ENCODE measurements at places on chromosomes 13 and 19.

GRCh38 chr13:99959540-99960230 is 11.9 kb downstream of the ZIC5 start:
- DNase-seq, result no peak

GRCh38 chr19:39738814-39739213 is 985 bp upstream of the CLC start:
- no peak for DNase-seq

DNA sequence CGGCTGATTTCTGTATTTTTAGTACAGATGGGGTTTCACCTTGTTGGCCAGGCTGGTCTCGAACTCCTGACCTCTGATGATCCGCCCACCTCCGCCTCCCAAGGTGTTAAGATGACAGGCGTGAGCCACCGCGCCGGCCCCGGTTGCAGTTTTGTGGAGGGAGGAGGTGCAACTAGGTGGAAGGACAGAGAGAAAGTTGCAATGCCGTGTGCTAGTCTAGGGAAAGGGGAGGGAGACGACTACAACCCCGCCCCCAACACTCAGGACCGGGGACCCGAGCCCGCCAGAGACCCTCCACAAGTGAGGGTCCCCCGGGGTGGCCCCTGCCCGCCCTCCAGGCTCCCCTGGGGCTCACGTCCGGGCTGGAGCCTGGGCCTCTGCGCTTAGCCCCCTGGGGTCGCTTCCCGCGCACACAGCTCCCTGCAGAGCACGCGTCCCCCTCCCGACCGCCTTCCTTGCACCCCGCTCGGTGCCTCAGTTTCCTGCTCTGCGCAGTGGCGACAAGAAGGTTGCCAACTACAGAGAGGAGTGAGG is 1.2 kb upstream of the ARID3A start:
- DNase-seq, result no peak

DNA sequence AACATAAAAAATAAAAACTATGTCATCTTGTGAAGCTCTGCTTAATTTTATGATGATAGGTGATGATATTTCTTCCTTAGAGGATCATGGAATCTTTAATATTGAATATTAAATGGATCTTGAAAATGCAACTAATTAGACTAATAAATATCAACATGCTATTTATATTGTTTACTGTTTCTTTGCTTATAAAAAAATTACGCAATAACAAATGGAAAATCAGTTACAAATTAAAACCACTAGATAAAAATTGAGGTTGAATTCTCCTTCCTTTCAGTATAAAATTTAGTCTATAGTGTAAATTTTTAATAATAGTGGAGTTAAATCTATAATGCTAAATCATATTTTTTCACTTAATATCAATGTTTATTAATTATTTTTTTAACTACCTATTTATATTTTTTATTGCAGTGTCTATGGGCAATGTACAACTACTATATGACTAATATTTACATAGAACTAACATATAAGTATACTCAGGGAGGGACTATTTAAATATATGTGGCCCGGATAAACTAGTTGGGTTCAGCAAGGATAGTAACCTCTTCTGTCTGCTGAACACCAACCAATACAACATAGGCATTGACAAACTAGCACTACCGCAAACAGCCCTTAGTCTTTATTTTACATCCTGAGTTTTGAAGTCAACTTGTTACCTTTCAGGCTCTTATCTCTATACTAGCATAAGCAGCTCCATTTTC is 628.0 kb downstream of the EFNB2 start:
- DNase-seq, result no peak

- no peak for DNase-seq
These were observed 29.2 kb upstream of the FXYD3 start for GRCh38 chr19:35086455-35086854.

DNA sequence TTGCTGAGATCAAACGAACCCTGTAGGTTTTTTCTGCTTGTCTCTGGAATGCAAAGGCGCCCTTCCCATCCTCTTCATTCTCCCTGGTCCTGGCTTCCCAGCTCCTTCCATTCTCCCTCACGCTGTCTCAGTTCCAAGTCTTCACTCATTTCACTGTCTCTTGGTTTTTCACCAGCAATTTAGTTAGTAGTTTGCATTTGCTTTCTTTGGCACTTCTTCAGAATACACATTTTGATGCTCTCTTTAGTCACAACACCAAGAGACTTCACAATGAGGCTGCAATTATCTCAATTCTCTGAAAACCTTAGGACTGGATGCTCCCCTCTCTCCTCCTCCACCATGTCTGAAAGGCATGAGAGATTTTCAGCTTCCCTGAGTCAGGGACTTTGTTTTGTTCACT is 470.7 kb downstream of the FGF14 start:
- DNase-seq, result no peak

GRCh38 chr13:23330356-23330755 is 103.1 kb downstream of the SACS start:
- no peak for DNase-seq

- no peak for DNase-seq
These were observed 133.6 kb upstream of the RNF113B start for GRCh38 chr13:98310485-98311199.

DNA sequence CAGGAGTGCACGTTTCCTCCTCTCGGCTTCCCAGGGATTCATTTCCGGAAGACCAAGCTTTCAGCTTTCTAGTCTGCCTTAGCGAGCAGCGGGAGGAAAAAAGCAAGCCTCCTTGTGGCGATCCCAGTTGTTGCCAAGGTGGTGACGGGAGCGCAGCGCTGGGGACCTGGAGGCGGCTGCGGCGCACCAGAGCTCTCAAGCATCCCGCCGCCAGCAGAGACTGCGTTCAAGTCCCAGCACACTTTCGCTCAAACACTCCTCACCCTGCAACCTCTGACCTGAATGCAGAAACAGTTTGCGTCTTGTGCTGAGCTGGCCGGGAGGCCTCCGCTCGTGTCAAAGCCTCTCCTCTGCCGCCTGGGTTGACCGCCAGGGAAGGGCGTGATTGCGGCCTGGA is 4.9 kb downstream of the GSX1 start:
- DNase-seq, result no peak

DNA sequence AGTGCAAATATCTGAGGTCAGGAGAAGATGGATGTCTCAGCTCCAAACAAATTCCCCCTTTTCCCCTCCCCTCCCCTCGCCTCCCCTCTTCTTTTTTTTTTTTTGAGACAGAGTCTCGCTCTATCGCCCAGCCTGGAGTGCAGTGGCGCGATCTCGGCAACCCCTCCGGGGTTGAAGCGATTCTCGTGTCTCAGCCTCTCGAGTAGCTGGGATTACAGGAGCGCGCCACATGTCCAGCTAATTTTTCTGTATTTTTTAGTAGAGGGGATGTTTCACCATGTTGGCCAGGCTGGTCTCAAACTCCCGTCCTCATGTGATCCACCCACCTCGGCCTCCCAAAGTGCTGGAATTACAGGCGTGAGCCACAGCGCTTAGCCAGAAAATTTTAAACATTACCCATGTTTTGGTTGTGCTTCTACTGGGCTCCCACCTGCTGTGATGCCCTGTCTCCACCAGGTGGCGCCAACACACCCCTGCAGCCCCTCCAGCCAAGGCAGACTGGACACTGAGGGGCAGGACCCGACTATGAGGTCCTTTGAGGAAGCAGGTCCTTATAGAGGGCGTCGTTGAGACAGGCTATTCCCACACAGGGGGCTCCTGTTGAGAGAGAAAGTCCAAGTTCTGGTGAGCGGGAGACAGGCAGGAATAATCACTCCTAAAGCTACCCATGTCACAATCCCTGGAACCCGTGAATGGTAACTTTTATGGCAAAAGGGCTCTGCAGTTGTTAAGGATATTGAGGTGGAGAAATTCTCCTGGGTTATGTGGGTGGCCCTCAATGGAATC is 6.3 kb downstream of the ERICH4 start:
- DNase-seq, result peak; percentile 41

- no peak for DNase-seq
These were observed 5.9 kb downstream of the ADGRE2 start for GRCh38 chr19:14772467-14772866.

DNA sequence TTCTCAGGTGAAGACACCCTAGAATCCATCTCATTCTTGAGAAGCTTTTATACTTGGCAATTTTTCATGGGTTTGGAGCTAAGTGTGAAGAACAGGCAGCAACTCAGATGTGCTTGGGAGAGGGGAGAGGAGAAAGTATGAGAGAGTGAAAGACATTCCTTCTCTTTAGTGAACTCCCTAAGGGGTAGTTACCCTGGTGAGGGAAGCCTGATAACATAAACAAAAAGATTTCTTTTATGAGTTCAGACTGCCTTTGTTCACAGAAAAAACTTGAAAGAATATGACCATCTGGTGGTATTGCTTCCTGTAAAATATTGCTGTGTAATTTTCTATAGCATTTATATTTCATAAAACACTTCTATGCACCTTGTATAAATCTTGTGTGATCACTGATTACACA is at the start of gene STOML3:
Gene STOML3 (minus strand): TSS at position 139 of the 400 bp plus-strand sequence. CDS start 110 bp downstream, at position 29.
- no peak for DNase-seq

DNA sequence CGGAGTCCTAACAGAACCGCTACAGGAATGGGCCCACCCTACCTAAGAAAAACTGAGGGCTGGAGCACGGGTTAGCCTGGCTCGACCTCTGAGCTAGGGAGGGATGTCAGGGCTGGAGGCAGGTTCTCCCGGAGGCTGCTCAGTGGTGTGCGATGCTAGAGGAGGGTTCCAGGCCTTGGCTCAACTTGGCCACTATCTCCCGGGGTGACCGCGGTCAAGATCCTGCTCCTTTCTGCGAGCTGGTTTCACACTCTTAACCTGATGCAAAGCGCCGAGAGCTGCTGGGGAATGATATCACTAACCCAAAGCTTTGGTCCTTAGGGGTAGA is 301 bp downstream of the POP4 start:
- DNase-seq, result no peak

- no peak for DNase-seq
These were observed 10.8 kb downstream of the CLN5 start for GRCh38 chr13:77002590-77003190.
